Activated naive CD8-positive, alpha-beta T cell treated with anti-CD3 and anti-CD28 coated beads, Interleukin-2, amount 50 U/mL, for 24 hours (primary cell): ENCODE measurements at places on chromosomes 5 and 9.

- DNase-seq, result no peak
These were observed 438.8 kb upstream of the SEMA6A start for GRCh38 chr5:117013280-117013877.

DNA sequence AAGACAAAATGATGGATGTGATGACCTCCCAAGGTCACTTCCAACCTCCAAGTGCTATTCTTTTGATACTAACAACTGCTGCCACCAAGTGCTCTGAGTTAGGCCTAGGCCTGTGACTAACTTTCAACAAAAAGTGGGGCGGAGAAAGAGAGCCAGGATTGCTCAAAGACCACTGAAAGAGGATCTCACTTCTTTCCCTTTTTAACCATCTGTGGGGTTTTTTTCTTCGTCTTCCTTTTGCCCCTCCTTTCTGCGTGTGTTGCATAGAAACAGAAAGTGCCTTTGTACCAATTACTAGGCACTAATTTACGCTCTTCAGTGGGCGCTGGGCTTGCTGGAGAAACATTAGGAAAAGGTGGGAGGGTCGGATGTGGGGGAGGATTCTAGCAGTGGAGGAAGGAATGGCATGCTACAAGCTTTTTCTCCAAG is 8.0 kb downstream of the KLF9 start:
- DNase-seq, result peak; percentile 47

DNA sequence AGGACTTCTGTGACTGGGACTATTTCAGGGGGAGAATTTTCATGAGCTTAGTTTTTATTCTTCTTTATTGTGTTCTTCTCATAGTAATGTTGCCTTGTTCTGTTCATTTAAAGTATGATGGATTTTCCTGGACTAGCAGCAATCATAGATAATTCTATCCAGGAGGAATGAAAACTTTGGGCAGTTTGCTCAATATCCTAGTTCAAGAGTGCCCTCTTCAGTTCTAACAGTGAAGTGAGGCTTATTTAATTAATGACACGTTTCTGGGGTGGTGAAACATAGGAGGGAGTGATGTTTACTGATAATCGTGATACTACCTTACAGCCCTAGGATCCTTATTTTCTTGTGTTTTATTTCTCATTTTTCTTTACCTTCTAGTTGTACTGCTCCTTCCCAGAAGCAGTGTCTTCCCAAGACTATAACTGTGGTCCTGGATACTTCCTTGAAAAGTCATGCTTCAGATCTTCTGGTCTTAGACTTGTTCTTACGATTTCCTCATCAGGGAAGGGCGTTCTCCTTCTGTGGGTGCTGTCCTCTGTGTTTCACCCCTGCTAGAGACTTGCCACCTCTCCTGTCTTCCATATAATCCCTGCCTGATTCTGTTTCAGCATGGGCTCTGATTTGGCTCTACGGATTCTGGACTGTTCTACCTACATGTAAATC is 57.4 kb downstream of the CFAP95 start:
- no peak for DNase-seq

GRCh38 chr9:134186471-134187109 is 22.2 kb upstream of the RNU6ATAC start:
- no peak for DNase-seq

GRCh38 chr5:131679911-131680310 is 44.9 kb upstream of the RAPGEF6 start:
- no peak for DNase-seq

GRCh38 chr5:180201051-180201987 is 7.7 kb downstream of the RASGEF1C start:
- peak; percentile 16 for DNase-seq

- no peak for DNase-seq
These were observed 6.5 kb upstream of the EBF1 start for GRCh38 chr5:159106193-159106568.

- no peak for DNase-seq
These were observed 6.3 kb downstream of the TNIP1 start for GRCh38 chr5:151074557-151074956.

DNA sequence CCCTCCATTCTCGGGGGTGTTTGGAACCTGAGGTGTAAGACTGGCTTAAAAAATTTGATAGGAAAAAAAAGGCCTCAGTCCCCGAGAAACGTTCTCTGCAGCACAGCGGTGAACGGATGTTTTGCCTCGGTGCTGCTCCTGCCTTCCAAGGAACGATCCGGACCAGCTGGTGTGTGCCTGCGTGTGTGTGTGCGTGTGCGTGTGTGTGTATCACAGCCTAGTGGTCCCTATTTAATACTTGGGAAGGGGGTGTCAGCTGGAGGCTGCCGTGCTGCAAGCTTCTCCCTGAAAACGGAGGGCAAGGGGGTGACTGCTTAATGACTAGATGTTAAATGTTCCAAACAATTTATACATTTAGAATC is 76.9 kb downstream of the LHX2 start:
- DNase-seq, result no peak

DNA sequence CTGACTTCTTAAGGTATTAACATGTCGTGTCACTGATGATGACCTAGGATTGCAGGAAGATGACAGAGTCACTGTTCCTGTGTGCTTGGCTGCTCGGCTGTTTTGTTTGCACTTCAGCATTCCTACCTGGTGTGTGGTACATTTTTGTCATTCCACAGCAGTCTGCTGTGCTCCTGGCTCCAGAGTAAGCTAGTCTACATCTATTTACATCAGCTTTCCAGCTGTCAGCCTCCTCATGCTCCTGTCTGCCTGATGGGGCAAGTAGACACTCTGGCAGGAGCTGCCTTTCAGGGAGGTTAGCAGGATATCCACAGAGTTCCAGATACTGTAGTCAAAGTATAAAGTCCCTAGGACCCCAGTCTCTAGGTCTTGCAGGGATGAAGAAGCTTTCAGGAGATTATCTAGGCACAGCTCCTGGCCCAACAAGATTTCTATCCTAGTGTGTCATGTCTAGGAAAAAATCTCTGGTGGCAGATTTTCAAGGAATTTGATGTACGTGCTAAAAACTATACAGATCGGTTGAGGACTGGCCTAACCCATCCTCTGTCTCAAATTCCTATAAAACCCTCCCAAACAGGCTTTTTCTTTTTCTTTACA is 28.4 kb downstream of the RUSC2 start:
- DNase-seq, result no peak

GRCh38 chr5:8848997-8849594 is 696.8 kb downstream of the SEMA5A start:
- no peak for DNase-seq
